Stomach (tissue), 19 donors: ENCODE measurements at places on chromosomes 4 and X. TPM values are rescaled to one million over a fixed set of nuclear protein-coding genes. Genes with fewer than 3 reads are reported as not detected.

- H3K36me3 ChIP-seq: no peaks in the 10 kb centered on the region
- H3K27ac ChIP-seq: peak overlapping the region; percentile 48
- peaks cover 8% of the 10 kb centered on the region for H3K4me1 ChIP-seq
- DNase-seq: no peak
- H3K4me3 ChIP-seq: no peak overlapping the region
Measured at GRCh38 chrX:13076176-13076961, 31.9 kb upstream of the FAM9C start.

Gene ZNF630
- total RNA-seq: 12.5 TPM

DNA sequence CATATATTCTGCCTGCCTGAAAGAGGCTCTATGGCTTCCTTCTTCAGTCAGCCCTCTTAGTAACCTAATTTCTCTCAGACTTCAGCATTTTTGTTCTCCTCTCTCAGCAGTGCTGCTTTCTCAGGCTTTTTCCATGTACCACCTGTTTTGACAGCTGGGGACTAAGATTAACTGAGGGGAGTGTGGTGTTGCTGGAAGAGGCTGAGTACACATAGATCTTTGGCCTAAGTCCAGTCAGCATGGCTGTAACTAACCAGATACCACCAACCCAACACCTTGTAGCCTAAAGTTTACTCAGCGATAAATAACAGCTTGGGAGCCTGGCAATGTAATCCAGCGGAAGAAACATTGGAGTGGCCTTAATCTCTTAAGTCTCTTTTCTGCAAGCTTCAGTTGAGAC, 85.5 kb downstream of the RTL3 start:
- no peak for DNase-seq
- no peaks in the 10 kb centered on the region for H3K36me3 ChIP-seq
- H3K4me3 ChIP-seq: no peak overlapping the region
- no peak overlapping the region for H3K27ac ChIP-seq
- H3K27me3 ChIP-seq: no peaks in the 10 kb centered on the region
- H3K4me1 ChIP-seq: no peaks in the 10 kb centered on the region

GRCh38 chrX:112696481-112696880, 16.7 kb upstream of the LHFPL1 start:
- no peaks in the 10 kb centered on the region for H3K27me3 ChIP-seq
- H3K4me1 ChIP-seq: no peaks in the 10 kb centered on the region
- no peaks in the 10 kb centered on the region for H3K36me3 ChIP-seq
- no peak for DNase-seq
- H3K4me3 ChIP-seq: no peak overlapping the region

DNA sequence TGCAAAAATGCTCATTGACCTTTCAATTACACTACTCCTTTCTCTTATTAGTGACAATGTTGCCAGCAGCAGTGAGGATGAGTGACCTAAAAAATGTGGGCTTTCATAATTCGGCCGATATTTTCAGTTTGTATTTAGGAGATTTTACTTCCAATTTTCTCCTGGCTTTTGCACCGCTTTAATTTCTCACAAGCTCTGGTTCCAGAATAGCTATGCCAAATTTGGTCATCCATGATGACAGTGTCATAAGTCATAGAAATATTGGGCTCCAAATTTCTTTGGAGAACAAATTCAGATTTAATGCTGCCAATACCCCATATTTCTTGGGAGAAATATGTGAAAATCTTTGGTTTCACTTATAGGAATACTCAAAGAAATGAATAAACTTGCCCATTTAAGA, 187.7 kb upstream of the HCCS start:
- no peaks in the 10 kb centered on the region for H3K27me3 ChIP-seq
- H3K4me1 ChIP-seq: no peaks in the 10 kb centered on the region
- no peak for DNase-seq

- no peaks in the 10 kb centered on the region for H3K4me1 ChIP-seq
- no peaks in the 10 kb centered on the region for H3K36me3 ChIP-seq
- no peak overlapping the region for H3K27ac ChIP-seq
- DNase-seq: peak; percentile 5
Measured at GRCh38 chr4:96729641-96730040, 889.7 kb downstream of the PDHA2 start.

- peaks cover 18% of the 10 kb centered on the region for H3K27me3 ChIP-seq
- H3K36me3 ChIP-seq: no peaks in the 10 kb centered on the region
- no peak overlapping the region for H3K4me3 ChIP-seq
- DNase-seq: no peak
- no peaks in the 10 kb centered on the region for H3K4me1 ChIP-seq
- no peak overlapping the region for H3K27ac ChIP-seq
Measured at GRCh38 chrX:153496590-153496959, 1.8 kb downstream of the BGN start.

DNA sequence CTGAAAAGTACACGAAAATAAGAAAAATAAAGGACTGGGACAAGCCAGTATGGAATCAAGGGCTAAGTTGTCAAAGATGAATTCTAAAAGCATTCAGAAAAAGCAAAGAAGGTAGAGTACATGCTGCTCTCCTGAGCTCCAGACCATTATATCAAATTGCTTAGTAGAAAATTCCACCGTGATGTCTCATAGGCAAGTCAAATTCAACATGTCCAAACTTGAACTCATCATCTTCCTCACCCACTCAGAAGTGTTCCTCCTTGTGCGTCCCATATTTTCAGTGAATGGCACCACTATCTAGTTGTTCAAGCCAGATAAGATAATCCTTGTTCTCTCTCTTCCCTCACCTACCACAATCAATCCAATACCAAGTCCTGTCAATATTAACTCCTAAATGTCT, 37.5 kb upstream of the IL13RA2 start:
- no peaks in the 10 kb centered on the region for H3K27me3 ChIP-seq
- H3K36me3 ChIP-seq: no peaks in the 10 kb centered on the region
- H3K4me3 ChIP-seq: no peak overlapping the region
- no peak overlapping the region for H3K27ac ChIP-seq
- no peaks in the 10 kb centered on the region for H3K4me1 ChIP-seq

GRCh38 chrX:13220916-13221315, 98.9 kb downstream of the ATXN3L start:
- DNase-seq: peak; percentile 39
- no peaks in the 10 kb centered on the region for H3K36me3 ChIP-seq
- H3K27ac ChIP-seq: peak overlapping the region; percentile 38
- no peak overlapping the region for H3K4me3 ChIP-seq
- no peaks in the 10 kb centered on the region for H3K27me3 ChIP-seq

DNA sequence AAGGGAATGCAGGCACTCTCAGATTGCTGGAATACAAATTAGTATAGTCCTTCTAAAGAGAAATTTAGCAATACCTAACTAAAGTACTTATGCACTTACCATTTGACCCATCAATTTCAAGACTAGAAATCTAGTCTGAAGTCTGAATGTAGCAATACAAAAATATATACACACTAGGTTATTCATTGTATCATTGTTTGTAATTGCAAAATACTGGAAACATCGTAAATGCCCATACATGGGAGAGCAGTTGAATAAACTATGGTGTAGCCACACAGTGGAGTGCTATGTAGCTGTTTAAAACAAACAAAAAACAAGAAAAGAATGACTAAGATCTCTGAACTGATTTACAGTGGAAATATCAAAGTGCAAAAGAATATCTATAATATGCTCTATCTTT, 346.4 kb downstream of the ZNF674 start:
- H3K4me3 ChIP-seq: no peak overlapping the region
- H3K4me1 ChIP-seq: no peaks in the 10 kb centered on the region
- DNase-seq: no peak
- no peaks in the 10 kb centered on the region for H3K36me3 ChIP-seq
- H3K27ac ChIP-seq: no peak overlapping the region
- H3K27me3 ChIP-seq: peaks cover 5% of the 10 kb centered on the region

DNA sequence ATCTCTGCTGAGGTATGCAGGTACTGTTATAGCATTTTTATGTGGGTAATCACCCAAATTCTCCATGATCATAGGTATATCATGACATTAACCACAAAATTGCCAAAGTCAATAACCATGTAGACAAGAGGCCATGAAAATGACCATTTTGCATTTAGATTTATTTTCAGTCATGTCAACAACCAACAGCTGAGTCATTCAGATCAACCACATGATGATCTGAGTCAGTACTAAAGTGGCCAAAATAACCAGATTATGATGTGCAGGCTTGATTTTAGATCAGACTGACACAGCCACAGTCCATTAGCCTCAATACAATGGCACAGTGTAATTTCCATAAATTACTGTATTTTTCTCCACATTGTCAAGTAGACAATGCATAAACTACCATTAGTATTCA, 240.5 kb downstream of the GRIA3 start:
- no peaks in the 10 kb centered on the region for H3K36me3 ChIP-seq
- no peak overlapping the region for H3K4me3 ChIP-seq
- no peaks in the 10 kb centered on the region for H3K4me1 ChIP-seq
- DNase-seq: no peak
- H3K27ac ChIP-seq: no peak overlapping the region

Gene ART3
- total RNA-seq: 0.45 TPM

GRCh38 chr4:62344915-62345314, 1144.8 kb downstream of the ADGRL3 start:
- no peaks in the 10 kb centered on the region for H3K27me3 ChIP-seq
- no peak for DNase-seq
- no peak overlapping the region for H3K27ac ChIP-seq
- no peaks in the 10 kb centered on the region for H3K36me3 ChIP-seq
- no peak overlapping the region for H3K4me3 ChIP-seq
- no peaks in the 10 kb centered on the region for H3K4me1 ChIP-seq

DNA sequence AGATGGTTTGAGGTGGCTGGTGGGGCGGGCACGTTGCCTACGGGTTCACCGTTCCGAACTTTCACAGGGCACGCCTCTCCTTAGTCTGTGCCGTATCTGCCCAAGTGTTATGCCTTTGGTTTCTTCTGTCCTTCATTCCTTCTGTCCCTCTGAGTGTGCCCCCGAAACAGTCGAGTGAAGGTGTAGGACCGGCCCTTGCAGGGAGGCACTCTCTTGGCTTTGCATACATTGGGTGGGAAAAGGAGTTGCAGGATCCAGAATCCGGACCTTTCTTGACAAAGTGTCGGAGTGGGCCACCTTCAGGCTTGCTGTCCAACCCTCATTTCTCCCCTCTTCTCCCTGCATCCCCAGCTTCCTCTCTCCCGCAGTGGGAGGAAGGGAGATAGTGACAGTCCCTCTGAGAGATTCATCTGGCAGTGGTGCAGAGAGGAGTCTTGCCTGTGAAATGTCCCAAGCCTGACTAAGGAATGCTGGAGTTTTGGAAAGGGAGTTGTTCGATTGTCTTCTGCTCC, 569 bp downstream of the ARFIP1 start:
- H3K4me3 ChIP-seq: peak overlapping the region; percentile 84
- no peak for DNase-seq
- peak overlapping the region; percentile 92 for H3K27ac ChIP-seq

- no peaks in the 10 kb centered on the region for H3K36me3 ChIP-seq
- peak overlapping the region; percentile 82 for H3K27ac ChIP-seq
- peak; percentile 38 for DNase-seq
- peak overlapping the region; percentile 67 for H3K4me3 ChIP-seq
- H3K4me1 ChIP-seq: no peaks in the 10 kb centered on the region
Measured at GRCh38 chrX:17859609-17860178, 1.4 kb downstream of the RAI2 start.

Gene GUCY1B1
- total RNA-seq: 39.7 TPM

Gene DCAF8L2
- total RNA-seq: not detected
